ENCODE measurements at places on chromosomes 2 and 18. TPM values are rescaled to one million over a fixed set of nuclear protein-coding genes. Genes with fewer than 3 reads are reported as not detected.
A peak's percentile ranks its signal among the peaks of the same experiment; 100 is the strongest.

IDH1 gene
- 44.5 TPM for total RNA-seq

NPC1 gene
- 117 TPM for total RNA-seq

SCG2 gene
- total RNA-seq: 0.22 TPM

KCNF1 gene
- not detected for total RNA-seq

MROH2A gene
- not detected for total RNA-seq

GRCh38 chr2:18440141-18440661, 120.3 kb downstream of the RDH14 start:
- H3K27me3 ChIP-seq: no peaks in the 10 kb centered on the region
- no peak for DNase-seq
- H3K4me1 ChIP-seq: peaks cover 2% of the 10 kb centered on the region
- no peaks in the 10 kb centered on the region for H3K36me3 ChIP-seq

- H3K4me3 ChIP-seq: no peak overlapping the region
- no peaks in the 10 kb centered on the region for H3K27me3 ChIP-seq
Observed at GRCh38 chr2:150778828-150779227, 291.4 kb upstream of the RND3 start.

DNA sequence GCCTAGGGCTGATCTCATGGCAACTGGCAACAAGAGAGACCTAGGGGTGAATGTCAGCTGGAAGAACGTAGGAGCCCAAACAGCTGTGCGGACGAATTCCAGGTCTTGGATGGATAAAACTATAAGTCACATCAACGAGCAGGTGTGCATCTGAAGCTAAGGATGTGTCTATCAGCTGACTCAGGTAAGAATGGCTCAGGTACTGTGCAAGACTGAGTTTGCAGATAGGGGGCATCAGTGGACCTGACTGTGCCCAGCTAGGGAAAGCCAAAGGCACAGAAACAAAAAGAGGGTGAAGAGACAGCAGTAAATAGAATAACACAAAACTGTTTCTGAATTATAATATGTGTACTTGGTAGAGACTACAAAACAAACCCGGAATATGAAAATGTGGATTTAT, 357.3 kb downstream of the ZEB2 start:
- no peak overlapping the region for H3K27ac ChIP-seq
- no peak overlapping the region for H3K4me3 ChIP-seq
- DNase-seq: no peak
- no peaks in the 10 kb centered on the region for H3K4me1 ChIP-seq

- H3K4me1 ChIP-seq: peaks cover 3% of the 10 kb centered on the region
- DNase-seq: peak; percentile 37
- H3K36me3 ChIP-seq: no peaks in the 10 kb centered on the region
- peak overlapping the region; percentile 76 for H3K27ac ChIP-seq
- no peak overlapping the region for H3K4me3 ChIP-seq
- H3K27me3 ChIP-seq: no peaks in the 10 kb centered on the region
Observed at GRCh38 chr2:119282996-119283511, 59.4 kb downstream of the STEAP3 start.

DNA sequence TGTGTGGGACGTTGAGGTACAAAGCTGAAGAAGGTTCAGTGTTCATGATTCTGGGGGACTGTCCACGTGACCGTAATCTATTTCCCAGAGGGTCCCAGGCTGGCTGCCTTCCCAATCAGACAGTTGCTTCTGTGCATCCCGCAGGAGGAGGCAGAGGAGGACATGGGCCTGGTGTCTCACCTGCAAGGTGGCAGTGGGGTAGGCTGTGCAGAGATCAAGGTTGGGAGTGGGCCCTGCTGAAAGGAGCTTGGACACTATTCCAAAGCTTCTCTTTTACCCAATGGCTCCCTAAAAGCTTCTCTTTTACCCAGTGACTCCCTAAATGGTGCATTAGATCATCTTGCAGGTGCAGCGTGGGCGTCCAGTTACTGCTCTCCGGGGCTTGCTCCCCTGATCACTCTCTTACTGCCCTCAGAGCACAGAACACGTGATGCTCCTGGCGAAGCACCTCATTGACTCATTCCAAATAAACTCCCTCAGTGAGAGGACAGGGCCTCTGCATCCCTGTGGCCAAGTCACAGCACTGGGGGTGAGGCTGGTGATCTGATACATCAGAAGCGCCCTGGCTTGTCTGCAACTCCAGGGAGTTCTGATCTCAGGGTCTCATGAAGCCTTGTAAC, 41.5 kb downstream of the RNF144A start:
- no peak for DNase-seq
- peaks cover 15% of the 10 kb centered on the region for H3K4me1 ChIP-seq
- no peaks in the 10 kb centered on the region for H3K36me3 ChIP-seq
- no peak overlapping the region for H3K27ac ChIP-seq
- H3K4me3 ChIP-seq: no peak overlapping the region

- no peak overlapping the region for H3K27ac ChIP-seq
- no peaks in the 10 kb centered on the region for H3K27me3 ChIP-seq
- no peak for DNase-seq
- H3K4me1 ChIP-seq: peaks cover 17% of the 10 kb centered on the region
- H3K36me3 ChIP-seq: no peaks in the 10 kb centered on the region
Observed at GRCh38 chr2:178191004-178191508, 3.3 kb upstream of the OSBPL6 start.

DNA sequence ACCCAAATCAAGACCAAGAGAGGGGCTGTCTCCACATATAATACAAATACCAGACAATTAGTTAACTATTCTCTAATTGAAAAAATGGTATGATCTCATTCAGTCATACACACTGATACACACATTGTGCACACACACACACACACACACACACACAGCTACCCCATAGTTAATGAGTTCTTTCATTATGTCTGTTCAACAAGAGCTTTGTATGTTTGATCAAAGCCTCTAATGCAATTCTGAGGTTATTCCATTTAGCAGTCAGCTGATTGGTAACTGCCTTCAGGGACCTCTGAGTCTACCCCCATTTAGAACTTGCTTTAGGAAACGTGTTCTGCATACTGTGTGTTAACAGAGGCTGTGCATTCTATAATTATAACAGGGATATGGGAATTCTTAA, 741.4 kb upstream of the LRRTM4 start:
- no peak overlapping the region for H3K27ac ChIP-seq
- H3K4me1 ChIP-seq: no peaks in the 10 kb centered on the region
- no peak for DNase-seq
- no peaks in the 10 kb centered on the region for H3K36me3 ChIP-seq
- H3K27me3 ChIP-seq: no peaks in the 10 kb centered on the region

DNA sequence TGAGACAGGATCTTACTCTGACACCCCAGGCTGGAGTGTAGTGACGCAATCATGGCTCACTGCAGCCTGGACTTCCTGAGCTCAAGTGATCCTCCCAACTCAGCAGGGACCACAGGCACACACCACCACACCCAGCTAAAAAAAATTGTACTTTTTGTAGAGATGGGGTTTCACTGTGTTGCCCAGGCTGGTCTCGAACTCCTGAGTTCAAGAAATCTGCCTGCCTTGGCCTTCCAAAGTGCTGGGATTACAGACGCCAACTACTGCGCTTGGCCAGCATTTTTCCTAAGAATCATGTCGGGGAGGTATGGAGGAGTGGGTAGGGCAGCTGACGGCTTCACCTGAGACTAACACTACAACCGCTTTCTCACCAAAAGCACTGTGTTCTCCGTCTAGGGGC, 50.4 kb downstream of the CYP26B1 start:
- no peaks in the 10 kb centered on the region for H3K27me3 ChIP-seq
- DNase-seq: no peak
- no peaks in the 10 kb centered on the region for H3K4me1 ChIP-seq
- H3K36me3 ChIP-seq: no peaks in the 10 kb centered on the region
- no peak overlapping the region for H3K27ac ChIP-seq

GRCh38 chr2:9441556-9441955, 18.1 kb downstream of the CPSF3 start:
- no peak overlapping the region for H3K27ac ChIP-seq
- DNase-seq: no peak
- H3K36me3 ChIP-seq: peaks cover 88% of the 10 kb centered on the region

GRCh38 chr2:207808119-207808518, 38.4 kb upstream of the FZD5 start:
- H3K4me1 ChIP-seq: peaks cover 22% of the 10 kb centered on the region
- no peaks in the 10 kb centered on the region for H3K27me3 ChIP-seq
- no peaks in the 10 kb centered on the region for H3K36me3 ChIP-seq
- no peak for DNase-seq

DNA sequence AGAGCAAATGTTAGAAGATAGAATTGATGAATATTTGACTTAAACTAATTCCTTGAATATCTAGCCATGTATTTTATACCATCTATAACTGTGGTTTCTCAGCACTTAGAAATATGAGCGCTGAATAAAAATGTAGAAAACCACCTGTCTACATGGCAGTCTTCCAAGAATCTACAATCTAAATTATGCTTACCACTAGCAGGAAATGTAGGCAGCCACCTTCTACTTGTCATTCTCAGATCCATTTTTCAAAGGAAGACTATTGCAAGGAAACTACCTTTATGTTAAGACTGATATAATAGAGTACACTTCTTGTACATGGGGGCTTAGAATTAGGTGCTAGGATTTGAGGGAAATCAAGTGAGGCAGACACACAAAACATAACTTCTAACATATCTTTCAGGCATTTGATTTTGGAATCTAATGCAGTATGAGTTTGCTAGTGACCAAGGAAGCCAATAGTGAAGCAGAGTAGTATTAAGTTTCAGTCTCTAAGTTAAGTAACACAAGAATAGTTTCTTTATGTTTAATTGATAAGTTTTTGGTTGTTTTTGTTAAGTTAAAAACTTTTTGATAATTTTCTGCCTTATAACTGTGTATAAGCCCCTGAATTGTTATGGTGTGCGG, 175.9 kb upstream of the ITGA4 start:
- DNase-seq: no peak
- no peaks in the 10 kb centered on the region for H3K36me3 ChIP-seq
- H3K4me3 ChIP-seq: no peak overlapping the region
- H3K27me3 ChIP-seq: no peaks in the 10 kb centered on the region

DNA sequence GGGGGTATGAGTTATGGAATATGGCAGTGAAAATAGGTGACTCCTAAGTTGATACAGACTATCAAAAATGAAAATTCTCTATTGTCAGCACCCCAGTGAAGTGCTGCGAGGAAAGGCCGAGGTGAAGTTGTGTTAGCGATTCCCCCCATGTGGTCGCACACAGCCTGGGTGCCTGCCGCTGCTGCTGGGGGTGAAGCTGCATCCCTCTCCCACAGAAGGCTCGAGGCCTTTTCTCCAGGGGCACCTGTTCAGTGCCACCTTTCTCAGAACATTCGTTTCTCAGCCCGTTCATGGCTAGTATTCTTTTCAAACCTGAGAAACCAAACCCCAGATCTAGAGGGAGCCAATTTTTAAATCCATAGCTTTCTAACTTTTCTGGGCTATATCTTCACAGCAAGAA, 23.8 kb downstream of the HK2 start:
- no peak for DNase-seq
- H3K36me3 ChIP-seq: no peaks in the 10 kb centered on the region
- H3K4me1 ChIP-seq: peaks cover 61% of the 10 kb centered on the region
- H3K4me3 ChIP-seq: no peak overlapping the region
- peak overlapping the region; percentile 34 for H3K27ac ChIP-seq
- no peaks in the 10 kb centered on the region for H3K27me3 ChIP-seq

- no peak for DNase-seq
- H3K4me1 ChIP-seq: no peaks in the 10 kb centered on the region
Observed at GRCh38 chr18:74532511-74533025, 1.7 kb upstream of the CNDP1 start.

DNA sequence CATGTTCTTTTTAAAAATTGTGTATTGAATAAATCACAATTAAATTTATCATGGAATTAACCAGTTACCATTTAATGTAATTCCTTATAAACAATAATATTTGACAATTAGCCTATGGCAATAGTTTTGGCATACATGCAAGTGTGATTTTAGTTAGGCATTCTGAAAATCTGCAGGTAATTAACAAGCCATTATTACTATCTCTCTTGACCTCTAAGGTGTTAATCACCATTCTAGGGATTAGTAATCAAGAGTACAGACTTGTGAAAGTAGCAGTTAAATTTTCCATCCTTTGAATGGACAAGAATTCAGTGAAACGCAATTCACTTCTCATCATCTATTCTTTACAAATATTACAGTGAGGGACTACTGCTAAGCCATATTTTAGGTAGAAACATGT, 127.7 kb upstream of the CHST9 start:
- H3K27me3 ChIP-seq: no peaks in the 10 kb centered on the region
- H3K27ac ChIP-seq: no peak overlapping the region
- no peaks in the 10 kb centered on the region for H3K4me1 ChIP-seq
- DNase-seq: no peak
- no peaks in the 10 kb centered on the region for H3K36me3 ChIP-seq

GRCh38 chr2:42917425-42917927, 125.1 kb upstream of the HAAO start:
- no peak overlapping the region for H3K4me3 ChIP-seq
- no peak for DNase-seq
- H3K36me3 ChIP-seq: no peaks in the 10 kb centered on the region
- peak overlapping the region; percentile 72 for H3K27ac ChIP-seq
- H3K27me3 ChIP-seq: no peaks in the 10 kb centered on the region

DNA sequence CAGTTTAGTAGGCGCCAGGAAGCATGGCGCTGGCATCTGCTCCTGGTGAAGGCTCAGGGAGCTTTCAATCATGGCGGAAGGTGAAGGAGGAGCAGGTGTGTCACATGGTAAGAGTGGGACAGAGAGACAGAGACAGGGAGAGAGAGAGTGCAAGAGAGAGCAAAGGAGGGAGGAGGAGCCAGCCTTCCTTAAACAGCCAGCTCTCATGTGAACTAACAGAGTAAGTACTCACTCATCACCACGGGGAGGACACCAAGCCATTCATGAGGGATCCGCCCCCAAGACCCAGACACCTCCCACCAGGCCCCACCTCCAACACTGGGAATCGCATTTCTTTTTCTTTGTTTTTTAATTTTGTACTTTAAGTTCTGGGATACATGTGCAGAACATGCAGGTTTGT, 40.8 kb upstream of the CLASP1 start:
- no peaks in the 10 kb centered on the region for H3K27me3 ChIP-seq
- H3K36me3 ChIP-seq: no peaks in the 10 kb centered on the region
- peaks cover 5% of the 10 kb centered on the region for H3K4me1 ChIP-seq
- no peak overlapping the region for H3K27ac ChIP-seq

DNA sequence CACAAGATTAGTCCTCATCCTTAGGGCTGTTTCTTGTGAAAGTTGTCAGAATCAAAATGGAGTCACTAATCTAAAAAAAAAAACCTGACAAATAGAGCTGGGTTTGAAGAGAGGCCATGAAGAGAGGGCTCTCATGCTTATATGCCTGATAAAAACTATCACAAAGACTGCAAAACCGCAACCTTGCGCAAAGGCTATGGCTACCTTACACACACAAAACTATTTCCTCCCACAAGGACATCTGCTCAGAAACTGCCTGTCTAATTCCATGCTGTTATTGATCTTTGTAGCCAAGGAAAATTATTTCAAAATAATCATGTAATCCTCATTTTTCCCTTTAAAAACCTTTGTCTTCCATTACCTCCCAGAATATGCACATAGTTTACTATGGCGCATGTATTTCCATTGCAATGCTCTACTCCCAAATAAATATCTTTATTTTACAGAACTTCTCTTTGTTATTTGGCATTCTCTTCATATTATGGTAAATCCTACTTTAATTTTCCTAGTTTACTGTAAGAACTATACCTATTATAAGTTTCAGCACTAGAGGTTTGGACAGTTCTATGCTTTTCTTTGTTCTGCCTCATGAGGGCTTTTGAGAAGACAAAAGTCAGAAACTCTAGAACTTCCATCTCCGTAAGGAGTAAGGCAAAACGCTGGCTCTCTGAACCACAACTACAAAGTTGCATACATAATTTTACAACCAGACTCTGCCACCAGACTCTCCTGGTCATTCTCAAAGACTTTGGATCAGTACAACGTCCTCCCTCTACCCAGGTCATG, 9.6 kb upstream of the DPYSL5 start:
- no peak overlapping the region for H3K27ac ChIP-seq
- no peaks in the 10 kb centered on the region for H3K27me3 ChIP-seq
- no peaks in the 10 kb centered on the region for H3K36me3 ChIP-seq
- no peak for DNase-seq
- H3K4me3 ChIP-seq: no peak overlapping the region
